ENCODE measurements at places on chromosomes 2 and 18. TPM values are rescaled to one million over a fixed set of nuclear protein-coding genes. Genes with fewer than 3 reads are reported as not detected.
A peak's percentile ranks its signal among the peaks of the same experiment; 100 is the strongest.

DNA sequence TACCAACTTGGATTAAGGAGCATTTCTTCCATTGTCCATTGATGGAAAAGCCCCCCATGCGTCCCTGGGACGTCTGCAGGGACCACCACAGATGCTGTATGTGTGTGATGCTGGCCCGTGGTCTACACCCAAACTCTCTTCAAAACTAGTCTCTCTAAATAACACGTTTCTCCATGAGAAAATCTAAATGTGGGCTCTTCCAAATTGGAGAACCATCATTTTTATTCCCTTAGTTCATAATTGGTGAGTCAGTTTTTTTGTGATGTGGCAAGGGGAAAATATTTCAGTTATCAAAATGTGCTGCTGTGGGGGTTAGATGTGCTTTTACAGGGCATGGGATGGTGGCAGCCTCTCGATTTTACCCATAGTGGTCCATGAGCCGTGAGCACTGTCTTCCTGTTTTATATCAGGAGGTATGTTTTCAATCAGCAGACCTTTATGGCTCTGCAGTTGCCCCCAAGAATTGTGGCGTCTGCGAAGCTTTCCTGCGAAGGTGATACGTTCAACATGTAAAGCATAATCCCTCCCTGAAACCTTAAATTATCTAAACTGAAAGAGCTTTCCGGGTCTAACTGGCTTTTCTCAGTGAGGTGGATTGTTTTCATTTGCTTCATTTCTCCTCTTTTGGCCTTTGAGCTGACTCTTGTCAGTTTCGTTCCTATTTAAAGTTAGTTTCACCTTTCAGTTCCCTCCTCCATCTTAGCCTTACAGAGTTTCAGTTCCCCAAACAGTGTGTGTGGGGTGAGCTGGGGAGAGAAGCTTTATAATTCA is 78.4 kb downstream of the SETBP1 start:
- peak; percentile 36 for DNase-seq

DNA sequence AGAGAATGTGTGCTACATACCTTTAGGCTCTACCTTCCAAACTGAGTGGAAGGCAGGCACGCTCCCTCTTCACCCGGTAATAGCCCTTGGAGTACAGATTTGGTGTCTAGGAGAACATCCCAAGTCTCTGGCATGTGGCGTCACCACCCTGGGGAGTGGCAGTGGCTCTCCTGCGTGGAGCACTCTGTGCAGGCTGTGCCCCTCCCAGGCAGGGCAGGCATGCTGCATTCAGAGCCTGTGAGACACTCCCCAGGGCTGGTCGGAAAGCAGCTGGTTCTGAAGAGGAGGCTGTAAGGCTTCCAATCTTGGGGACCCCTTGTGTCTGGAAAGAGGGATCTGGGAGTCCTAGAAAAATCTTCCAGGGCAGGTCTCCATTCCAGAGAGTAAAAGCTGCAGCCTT is 193.3 kb downstream of the ANKRD30B start:
- no peak for DNase-seq

GRCh38 chr2:162473986-162474385 is 130.1 kb downstream of the GCA start:
- DNase-seq = no peak

CCDC142 gene
- total RNA-seq = 25.2 TPM

Measured in natural killer cell (primary cell).